NB4 (cell line): ENCODE measurements at places on chromosomes 16 and 17.

GRCh38 chr17:13931111-13931526 is 138.2 kb upstream of the COX10 start:
- DNase-seq: peak; percentile 98

DNA sequence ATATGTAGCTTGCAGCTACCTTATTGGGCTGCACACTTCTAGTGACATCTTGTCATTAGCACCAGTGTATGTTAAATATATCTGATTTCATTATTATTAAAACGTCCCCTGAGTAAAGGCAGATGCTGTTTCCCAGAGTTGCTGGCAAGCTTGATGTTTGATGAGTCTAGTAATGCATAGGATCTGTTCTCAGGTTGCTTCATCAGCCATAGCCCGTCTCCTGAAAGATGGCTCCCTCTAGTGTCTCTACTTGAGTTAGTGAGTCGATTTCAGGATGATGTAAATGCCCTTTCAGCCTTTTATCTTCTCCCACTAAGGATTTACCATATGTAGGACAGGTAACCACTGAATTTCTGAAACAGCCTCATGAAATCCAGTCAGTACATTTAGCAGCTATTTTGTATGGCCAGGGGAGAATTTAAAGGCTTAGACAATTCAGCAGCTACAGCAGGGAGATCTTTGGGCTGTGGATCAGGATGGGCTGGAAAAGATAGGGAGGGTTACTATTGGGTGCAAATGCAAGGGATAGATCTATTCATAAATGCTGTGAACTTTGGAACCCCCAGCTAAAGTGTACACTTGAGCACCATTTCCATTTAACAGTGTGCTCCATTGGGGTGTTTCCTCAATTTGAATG is 376.3 kb downstream of the CNTNAP4 start:
- peak; percentile 64 for DNase-seq

- DNase-seq: no peak
Observed at GRCh38 chr16:49524216-49524946, 150.8 kb downstream of the C16orf78 start.

DNA sequence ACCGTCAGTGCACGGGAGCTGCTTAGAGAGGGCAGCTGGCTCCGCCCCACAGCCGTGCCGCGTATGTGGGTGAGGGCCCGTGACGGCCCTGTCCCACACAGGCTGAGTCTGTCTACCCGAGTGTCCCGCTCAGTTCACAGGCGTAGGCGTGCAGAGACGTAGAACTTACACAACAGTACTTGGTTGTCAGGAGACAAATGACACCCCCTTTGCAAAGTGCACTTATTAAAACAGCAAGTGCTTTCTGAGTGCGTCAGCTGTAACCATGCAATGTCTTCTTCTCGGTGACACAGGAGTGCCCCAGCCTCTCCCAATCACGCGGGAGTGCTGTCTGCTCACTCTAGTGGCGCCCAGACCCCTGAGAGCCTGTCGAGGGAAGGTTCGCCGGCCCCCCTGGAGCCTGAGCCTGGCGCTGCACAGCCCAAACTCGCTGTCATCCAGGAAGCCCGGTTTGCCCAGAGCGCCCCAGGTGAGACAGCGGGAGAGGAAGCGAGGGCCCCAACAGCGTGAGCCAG is 64.2 kb downstream of the FOXK2 start:
- DNase-seq: no peak

DNA sequence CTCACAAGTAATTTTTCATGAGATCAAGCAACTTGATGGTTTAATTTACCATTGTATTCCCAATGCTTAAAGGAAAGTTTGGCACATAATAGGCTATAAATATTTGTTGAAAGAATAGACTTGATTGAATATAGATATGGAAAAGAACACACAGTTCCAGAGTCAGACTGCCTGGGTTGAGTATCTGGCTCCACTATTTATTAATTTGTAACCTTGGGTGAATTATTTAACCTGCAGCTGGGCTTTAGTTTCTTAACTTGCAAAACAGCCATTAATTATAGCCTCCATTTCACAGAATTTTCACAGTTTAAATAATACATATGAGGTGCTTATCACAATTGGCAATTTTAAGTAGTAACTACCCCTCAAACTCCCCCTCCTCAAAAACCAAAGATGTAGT is 73.6 kb downstream of the NCOR1 start:
- DNase-seq: no peak
